ENCODE measurements at places on chromosomes 4 and X.

- DNase-seq, result no peak
Measured at GRCh38 chr4:76984788-76985211, 35.2 kb downstream of the SEPTIN11 start.

DNA sequence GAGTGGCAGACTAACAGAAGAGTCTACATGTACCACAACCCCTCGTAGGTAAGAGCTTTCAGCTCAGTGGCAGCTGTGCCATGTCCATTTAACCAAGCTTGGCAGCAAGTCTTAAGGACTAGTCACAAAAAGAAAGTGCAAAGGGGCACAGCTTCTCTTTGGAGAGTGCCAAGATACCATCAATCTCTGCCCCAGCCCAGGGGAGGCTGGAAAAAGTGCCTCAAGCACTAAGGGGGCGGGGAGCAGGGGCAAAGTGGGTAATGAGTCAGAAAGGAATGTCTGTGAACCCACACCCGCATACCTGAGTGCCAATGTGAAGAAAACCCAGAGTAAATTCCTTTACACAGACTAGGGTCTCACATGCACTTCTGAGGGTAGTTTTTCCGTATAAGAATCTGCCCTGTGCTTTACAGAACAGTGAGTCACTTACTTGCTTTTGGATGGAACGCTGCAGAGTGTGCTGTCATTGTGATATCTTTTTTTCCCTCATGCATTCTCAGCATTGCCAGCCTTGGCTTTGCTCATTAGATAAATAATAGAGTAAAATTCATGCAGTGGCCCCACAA, 219.8 kb downstream of the ZNF674 start:
- DNase-seq, result peak; percentile 5

- DNase-seq, result no peak
Measured at GRCh38 chrX:50814701-50815100, 707 bp upstream of the SHROOM4 start.

- DNase-seq, result no peak
Measured at GRCh38 chrX:70240751-70241150, 6.3 kb downstream of the AWAT1 start.

- no peak for DNase-seq
Measured at GRCh38 chrX:84475596-84475995, 26.7 kb downstream of the HDX start.

- no peak for DNase-seq
Measured at GRCh38 chr4:56531149-56531770, 25.7 kb downstream of the ARL9 start.

DNA sequence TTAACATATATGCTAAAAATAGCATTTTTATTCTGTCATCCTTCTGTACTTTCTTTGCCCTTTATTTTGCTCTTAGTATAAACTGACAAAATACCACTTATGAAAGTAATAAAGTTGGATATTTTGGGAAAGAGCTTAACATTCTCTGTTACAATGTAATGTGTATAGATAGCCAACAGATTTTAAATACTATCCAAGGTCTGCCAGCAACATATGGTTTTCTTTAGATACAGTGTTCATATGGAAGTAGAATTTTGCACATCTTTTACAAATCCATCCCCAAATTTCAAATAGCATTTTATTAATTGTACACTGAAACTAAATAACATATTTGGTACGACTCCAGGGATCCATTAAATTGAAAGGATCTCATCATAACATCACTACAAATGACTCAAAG, 268.6 kb upstream of the PCDH18 start:
- no peak for DNase-seq

GRCh38 chrX:71482228-71482958, 50.5 kb upstream of the OGT start:
- DNase-seq, result no peak

GRCh38 chr4:101835121-101835904, 44.8 kb downstream of the BANK1 start:
- DNase-seq, result no peak

DNA sequence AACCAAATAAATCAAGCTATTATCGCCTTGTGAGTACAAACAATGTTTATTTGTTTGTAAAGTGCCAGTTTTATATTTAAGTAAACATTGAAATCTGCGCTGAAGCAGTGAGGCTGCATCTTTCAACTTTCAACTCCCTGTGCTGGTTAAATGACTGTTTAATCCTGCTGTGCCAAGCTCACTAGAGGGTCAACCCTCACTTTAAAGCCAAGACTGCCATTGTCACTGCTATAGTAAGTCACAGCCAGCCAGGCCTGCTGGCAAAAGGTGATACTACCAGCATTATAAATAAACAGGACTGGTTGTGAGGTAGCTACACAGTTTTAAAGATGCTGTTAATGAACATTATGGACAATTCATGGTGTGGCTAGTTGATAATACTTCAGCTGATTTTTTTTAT, 34.6 kb downstream of the EFHC2 start:
- DNase-seq, result no peak

DNA sequence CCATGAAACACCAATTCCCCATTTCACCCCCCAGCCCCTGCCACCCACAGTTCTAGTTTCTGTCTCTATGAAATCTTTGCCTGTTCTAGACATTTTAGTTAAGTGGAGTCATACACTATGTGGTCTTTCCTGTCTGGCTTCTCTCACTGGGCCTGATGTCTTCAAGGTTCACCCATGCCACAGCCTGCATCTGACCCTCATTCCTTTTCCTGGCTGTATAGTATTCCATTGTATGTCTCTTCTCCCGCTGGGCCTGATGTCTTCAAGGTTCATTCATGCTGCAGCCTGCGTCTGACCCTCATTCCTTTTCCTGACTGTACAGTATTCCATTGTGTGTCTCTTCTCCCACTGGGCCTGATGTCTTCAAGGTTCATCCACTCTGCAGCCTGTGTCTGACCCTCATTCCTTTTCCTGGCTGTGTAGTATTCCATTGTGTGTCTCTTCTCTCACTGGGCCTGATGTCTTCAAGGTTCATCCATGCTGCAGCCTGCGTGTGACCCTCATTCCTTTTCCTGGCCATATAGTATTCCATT, 191.7 kb downstream of the CRLF2 start:
- no peak for DNase-seq

DNA sequence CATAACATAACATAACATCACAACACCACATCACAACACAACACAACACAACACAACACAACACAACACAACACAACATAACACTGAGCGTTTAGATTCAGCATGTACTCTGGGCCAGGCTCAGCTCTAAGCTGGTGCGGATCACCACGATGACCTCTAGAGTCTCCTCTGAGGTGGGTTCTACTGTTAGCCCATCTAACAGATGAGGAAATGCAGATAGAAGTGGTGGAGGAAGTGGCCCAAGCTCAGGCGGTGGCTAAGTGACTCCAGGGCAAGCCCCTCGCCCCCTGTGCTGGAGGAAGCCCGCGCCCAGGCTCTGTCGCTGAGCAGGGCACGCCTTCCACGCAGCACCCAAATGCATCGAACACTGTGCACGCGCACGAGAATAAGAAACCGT, 45.3 kb upstream of the CDKN2AIP start:
- DNase-seq, result no peak

GRCh38 chrX:75155447-75155826, 646 bp downstream of the ABCB7 start:
- no peak for DNase-seq

DNA sequence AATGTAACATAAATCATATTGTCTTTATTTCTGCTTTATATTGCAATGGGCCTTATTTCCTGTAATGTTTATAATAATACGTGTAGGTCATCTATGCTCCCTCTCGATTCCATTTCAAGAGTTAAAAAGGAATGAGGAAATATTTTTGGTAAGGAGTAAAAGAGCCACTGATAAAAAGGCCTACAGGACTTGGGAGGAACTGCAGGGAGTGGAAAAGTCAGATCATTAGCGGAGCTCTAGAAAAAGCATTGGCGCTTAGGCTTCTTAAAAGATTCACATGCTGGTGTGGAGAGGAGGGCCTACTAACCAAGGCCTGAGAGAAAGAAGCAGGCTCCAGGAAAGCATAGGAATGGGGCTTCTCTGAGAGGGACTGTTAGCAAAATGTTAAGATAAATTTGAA, 82.9 kb upstream of the PNPLA4 start:
- no peak for DNase-seq

- DNase-seq, result no peak
Measured at GRCh38 chrX:28278251-28278650, 297.0 kb upstream of the DCAF8L1 start.

DNA sequence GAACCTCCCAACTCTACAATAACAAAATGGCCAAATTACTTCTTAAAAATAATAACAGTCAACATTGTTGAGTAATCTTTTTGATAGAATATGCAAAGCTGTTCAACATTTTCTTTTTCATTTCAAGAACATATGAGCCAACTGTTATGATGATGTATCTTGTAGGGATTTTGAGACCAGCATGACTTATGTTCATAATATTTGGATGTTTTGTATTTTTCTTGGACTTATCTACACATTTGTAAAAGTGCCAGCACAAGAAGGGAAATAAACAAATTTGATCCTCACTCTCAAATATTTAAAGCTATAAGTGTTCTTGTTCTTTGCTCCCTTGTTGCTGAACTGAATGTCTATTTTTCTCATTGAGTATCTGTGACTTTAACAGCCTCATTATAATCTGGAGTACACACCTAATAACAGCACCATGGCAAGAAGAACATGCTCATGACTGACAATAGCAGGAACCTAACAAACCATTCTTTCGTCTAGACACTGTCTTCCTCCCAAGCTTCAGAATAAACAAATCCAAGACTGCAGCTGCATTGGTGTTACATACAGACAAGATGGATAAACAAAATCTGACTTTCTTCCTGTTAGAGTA, 1049.7 kb downstream of the FAT4 start:
- no peak for DNase-seq

DNA sequence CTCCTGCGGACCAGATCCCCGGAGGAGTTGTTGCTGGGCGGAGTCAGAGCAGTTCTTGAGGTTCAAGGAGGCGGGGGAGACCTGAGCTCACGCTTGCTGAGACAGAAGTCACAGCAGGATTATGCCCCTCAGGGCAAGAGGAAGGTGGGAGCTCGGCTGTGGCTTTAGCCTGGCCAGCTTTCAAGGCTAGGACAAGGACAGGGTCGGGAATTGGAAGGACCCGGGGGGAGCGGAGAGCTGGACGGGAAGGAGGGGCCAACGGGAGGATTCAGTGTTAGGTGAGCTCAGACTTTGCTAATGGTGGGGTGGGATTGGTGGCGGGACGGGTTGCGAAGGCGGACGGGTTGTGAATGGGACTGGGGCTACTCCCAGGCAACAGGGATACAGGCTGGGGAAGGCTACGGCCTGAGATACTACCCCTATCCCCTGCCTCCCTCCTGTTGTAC, at the start of gene RIBC1:
RIBC1 (plus strand) TSS at position 13 of the 446 bp plus-strand sequence. CDS start 3,404 bp downstream, outside the sequence.
- no peak for DNase-seq

DNA sequence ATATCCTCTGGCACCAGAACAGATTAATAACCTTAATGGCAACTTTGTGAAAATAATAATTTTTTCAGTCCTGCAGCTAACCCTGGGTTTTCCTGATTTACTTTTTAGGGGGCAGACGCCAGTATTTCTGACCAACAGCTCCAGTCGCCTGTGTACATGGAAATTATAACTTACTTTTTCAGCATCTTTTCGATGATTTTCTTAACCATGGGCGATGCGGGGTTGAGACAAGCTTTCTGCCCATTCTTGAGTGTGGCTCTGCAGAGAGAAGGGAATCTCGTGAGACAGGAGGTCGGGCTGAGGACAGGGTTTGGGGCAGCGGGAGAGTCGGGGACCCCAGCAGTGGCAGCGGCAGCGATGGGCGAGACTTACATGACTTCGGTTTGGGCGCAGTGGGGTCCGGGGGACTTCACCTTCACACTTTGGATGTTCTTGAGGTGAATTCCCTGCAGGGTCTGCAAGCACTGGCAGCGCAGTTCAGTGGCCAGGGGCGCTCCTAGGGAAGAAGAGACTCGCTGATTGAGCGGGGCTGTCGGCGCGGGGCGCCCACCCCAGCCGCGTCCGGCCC, 484 bp downstream of the CXCL2 start:
- no peak for DNase-seq

DNA sequence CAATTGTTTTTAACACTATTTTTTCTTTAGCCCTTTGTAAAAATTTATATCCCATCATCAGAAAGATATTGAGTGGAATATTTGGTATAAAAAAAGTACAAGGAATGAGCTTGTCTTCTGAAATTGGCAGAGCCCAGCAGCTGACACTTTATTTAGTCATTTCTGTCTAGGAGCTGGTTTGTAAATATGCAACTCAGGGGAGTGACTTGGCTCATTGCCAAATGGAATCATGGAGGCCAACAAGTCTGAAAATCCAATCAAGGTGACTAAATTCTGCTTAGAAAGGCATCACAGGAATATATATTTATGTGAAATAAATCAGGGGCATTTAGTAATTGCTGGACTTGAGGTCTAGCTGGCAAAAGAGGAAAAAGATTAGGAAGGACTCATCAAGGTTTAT, 74.4 kb downstream of the OTC start:
- DNase-seq, result no peak

DNA sequence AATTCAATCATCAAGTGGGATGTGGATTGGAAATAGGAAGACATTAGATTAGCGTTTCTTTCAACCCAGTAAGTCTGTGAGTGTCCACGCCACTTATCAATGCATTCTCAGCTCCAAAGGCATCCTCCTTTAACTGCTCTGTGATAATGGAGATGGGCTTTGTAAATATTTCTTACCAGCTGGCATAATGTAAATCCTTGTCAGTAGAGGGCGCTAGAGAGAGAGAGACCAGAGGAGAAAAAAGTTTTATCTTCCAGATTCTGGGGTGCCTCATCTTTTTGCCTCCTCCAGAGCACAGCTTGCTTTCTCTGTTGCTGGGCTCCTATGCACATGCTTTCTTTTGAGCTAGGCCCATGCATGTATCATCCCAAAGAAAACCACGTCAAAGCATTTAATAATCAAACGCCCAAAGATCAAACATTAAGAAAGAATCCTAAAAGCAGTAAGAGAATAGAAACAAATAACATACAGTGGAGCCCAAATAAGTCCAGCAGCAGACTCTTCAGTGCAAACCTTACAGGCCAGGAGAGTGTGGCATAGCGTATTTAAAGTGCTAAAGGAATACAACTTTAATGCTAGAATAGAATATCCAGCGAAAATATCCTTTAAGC, 9.6 kb upstream of the MTMR1 start:
- DNase-seq, result no peak

DNA sequence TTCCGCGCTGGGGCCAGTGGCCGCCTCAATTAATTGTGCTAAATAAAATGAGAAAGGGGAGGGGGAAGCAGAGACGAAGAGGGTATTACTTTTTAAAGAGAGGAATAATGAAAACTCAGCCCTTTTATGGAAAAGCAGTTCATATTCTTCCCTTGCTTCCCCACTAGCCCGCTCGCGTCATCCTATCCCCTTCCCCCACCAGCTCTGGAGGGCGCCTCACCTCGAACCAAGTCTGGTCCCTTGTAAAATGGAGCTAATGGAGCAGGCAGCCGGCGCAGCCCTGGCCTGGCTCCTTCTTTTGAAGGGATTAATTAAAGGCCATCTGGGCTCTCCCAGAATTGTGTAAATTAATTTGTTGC, 511 bp upstream of the NKX6-1 start:
- no peak for DNase-seq

GRCh38 chr4:141654098-141654497, 17.7 kb downstream of the IL15 start:
- no peak for DNase-seq

- DNase-seq, result no peak
Measured at GRCh38 chr4:37279894-37280592, 35.5 kb downstream of the NWD2 start.

- no peak for DNase-seq
Measured at GRCh38 chr4:37392521-37393255, 148.1 kb downstream of the NWD2 start.

- no peak for DNase-seq
Measured at GRCh38 chr4:75644095-75644494, 13.8 kb upstream of the CDKL2 start.

- DNase-seq, result no peak
Measured at GRCh38 chr4:123299212-123299691, 97.3 kb upstream of the SPRY1 start.

- DNase-seq, result no peak
Measured at GRCh38 chrX:20507901-20508620, 241.4 kb upstream of the RPS6KA3 start.

Measured in stimulated activated CD8-positive, alpha-beta memory T cell treated with anti-CD3 and anti-CD28 coated beads, Interleukin-7, amount 100 ng/mL, for 1 hour (primary cell).